ENCODE measurements at places on chromosomes 5 and 9. TPM values are rescaled to one million over a fixed set of nuclear protein-coding genes. Genes with fewer than 3 reads are reported as not detected.

DNA sequence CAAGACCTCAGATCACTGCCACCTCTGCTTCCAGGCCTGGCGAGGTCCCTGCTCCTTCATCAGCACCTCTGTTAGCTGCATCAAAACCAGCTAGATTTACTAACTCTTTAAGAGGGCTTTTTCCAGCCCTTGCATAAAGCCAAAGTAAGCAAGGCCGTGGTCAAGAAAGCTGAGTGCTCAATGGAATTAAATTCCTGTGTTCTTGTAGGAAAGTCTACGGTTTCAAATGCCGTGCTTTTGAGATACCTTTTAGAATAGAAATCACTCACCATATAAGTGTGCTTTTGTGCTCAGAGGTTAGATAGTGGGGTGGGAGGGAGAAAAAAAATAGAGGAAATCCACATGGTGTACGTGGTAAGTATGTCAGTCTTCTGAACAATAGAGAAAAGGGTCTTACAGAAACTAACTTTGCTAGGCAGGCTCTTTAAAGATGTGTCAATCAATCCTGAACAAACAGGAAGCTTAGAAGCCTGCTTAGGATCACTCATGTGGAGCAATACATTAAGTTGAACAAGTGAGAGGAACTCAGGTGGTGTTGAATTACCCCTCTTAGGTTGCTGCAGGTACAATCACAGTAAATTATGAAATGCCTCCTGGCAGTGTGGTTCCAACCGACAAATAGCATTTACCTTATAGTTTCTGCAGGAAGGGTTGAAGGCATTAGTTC is 79.7 kb downstream of the SEMA6A start:
- no peak for DNase-seq

DNA sequence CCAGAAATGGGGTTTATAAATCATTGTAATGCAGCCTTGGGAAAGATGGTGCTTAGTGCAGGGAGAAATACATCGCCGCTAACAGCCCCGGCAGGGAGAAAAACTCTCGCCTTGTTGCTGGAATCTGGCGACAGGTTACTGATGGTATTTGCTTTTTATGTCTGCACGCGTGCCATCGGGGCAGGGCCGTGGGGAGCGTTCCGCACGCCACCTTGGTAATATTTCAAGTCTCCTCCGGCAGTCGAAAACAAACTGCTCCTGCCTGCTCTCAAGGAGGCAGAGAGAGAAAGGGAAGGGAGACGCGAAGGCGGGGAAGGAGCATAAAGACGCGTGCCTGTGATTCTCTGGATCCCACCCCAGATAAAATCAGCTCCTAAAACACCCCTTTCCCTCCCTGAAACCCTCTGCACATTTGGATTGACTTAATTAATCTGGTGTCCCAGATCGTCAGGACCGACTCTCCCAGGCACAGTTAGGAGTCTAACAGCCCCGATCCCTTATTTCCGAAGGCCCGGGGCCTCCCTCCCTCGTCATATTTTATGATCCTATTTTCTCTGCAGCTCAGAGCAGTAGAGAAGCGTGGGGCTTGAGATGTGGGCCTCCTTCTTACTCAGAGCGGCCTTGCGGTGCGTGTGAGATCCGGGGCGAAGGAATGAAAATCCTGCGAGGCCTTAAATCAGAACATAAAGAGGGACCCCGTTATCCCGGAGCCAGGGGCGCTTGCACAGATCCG is 47.7 kb downstream of the CFAP77 start:
- no peak for DNase-seq

DNA sequence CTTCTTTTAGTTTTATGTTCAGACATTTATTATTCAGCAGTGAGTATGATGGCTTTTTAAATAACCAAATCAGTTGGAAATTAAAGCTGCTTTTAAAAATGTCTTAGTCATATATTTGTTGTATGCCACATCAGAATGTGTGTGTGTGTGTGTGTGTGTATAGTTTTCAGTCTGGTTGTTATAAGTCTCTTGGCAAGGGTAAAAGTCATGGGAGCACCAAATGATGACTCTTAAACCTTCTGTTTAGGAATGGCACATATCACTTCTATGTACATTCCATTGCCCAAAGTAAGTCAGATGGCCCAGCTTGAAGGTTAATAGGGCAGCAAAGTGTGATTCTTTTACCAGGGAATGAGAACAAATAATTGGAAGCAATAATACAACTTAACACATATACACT is 135.9 kb downstream of the RNF180 start:
- no peak for DNase-seq

DNA sequence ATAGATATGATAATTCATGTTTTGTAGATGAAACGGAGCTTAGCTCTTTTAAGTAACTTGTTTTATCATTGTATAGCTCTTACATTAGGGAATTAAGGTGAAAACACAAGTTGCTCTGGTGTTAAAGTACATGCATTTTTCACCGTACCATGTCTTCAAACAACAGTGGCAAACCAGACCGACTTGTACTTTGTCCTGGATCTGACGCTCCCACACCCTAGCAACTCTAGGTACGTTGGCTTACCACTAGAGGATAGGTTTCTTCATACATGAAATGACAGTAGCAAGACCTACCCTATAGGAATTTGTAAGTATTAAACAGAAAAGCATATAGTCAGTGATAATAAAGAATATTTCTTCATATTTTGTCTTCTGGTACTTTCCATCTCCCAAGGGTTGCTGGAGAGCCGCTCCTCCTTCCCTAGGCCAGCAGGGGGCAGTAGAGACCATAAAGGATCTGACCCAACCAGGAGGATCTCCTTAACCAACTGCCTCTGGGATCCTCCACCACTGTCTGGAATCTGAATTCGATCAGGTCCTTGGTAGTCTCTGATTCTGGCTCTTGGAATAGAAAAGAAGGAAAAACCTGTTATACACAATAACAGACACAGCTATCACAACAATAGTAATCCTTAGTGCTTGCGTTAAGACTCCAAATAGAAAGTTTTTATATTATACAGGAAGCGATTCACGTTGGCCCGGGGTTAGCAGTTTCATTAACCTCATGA is 136.7 kb downstream of the CAVIN4 start:
- peak; percentile 57 for DNase-seq

DNA sequence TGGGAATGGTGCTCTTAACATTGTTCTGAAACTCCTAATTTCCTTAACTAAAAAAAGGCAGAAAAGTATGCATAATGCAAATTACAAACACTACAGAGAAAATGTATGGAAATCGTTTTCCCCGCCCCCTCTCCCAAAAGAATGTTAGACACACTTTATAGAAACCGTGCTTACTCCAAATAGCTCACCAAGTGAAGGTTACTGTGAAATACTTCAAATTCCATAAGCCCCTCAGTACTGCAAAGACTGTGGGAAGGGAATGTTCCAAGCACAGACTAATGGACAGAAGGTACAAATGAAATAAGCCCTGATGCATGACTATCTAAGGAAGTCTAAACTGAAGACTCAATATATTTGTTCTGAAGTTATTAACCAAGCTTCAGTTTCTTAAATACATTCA is 12.5 kb downstream of the MAPKAP1 start:
- DNase-seq: no peak

GRCh38 chr5:159206818-159207217 is 2.5 kb downstream of the RNF145 start:
- peak; percentile 16 for DNase-seq

GRCh38 chr9:95095641-95096355 is 221.7 kb downstream of the FANCC start:
- DNase-seq: no peak

DNA sequence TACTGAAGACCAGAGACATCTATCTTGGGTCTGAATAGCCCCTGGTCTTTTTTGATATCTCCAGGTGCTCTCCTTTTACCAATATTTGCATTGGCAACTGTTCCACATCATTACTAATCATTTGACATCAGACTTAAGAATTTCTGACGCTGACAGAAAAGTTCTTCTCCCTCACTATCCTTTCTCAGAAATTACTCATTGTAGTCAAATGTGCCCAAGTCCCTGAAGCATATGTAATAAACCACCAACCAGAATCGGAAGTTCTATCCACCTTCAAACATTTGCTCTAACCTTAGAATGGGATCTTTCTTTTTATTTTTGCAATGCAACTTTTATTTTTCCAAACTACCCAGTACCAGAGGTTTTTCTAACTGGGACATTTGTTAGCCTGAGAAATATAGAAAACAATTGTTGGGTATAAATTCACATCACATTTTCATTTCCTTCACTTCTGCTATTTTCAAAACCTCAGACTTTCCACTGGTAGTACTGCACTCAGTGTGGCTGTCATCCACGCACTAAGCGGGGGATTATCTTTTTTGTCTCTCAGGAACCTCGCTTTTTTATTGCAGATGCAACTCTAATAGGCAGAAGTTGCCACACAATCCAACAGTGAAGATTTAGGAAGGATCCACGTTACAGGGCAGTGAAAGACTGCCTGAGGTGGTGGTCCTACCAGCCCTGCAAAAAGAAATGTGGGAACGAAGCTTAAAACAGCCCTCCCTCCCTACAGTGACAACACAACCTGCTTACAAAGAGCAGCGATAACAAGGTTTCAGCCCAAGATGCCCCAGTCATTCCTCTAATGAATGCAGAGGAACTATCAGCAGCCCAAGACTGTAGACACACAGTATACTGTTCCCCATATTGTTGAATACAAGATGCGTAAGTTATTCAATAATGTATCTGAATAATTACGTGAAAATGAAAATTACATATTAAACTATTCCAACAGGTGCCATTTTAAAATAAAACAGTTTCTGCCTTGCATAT is 201.2 kb downstream of the EBF1 start:
- no peak for DNase-seq

- no peak for DNase-seq
Observed at GRCh38 chr5:68745448-68745847, 348.4 kb upstream of the SLC30A5 start.

DNA sequence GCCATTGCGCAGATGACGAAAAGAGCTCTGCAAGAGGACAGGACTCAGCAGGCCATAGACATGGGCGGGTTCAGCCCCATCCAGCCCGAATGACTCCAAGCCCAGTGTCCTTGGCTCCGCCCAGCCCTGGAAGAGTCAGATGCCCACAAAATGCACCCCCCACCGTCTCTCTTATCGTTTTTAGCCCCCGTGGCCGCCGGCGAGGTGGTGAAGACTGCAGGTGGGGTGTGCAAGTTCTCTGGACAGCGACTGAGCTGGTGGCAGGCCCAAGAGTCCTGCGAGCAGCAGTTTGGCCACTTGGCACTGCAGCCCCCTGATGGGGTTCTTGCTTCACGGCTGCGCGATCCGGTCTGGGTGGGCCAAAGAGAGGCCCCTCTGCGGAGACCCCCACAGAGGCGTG is 2.1 kb downstream of the ADGRD2 start:
- no peak for DNase-seq

- no peak for DNase-seq
Observed at GRCh38 chr5:67921004-67921601, 294.5 kb upstream of the PIK3R1 start.

SNCB gene
- not detected for polyA plus RNA-seq

FAM221B gene
- not detected for polyA plus RNA-seq

CA9 gene
- polyA plus RNA-seq: 0.21 TPM

HCN1 gene
- polyA plus RNA-seq: not detected

LRRC14B gene
- polyA plus RNA-seq: not detected

RANBP3L gene
- not detected for polyA plus RNA-seq

BTNL8 gene
- polyA plus RNA-seq: not detected

All from endothelial cell of umbilical vein (primary cell).